ENCODE measurements at places on chromosomes 6 and 20.

DNA sequence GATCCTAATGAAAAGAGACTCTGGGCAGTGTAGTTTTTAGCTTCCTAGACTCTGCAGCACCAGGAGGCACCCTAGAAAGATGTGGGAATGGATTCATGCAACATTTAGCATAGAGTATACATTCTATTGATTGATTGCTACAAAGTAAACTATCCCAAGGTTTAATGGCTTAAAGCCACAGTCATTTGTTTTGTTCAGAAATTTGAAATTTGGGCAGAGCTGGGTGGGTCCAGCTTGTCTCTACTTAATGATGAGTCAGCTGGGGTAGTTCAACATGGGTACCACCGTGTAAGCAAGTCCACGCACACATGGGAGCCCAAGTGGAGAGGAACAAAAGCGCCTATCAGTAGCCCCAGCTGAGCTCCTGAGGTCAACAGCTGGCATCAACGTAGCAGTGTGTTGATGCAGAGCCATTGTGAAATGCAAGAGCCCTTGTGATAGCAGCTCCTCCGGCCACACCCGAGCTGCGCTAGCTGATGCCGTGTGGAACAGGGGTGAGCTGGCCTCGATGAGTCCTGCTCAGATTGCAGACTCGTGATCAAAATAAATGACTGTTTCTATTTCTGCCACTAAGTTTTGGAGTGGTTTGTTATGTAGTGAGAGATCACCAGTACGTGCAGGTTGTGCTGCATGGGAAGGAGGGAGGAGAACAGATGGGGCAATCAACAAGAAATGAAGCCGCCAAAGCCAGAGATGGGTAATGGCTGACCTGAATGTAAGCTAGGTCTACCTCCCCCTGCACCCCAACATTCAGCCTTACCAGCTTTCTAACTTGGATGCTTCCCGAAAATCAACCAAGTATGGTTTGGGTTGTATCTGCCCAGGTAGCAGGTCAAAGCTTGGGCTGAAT lies 45.7 kb upstream of the TRAF3IP2 start:
- no peak for DNase-seq

GRCh38 chr20:2984028-2984501 lies 59.4 kb upstream of the GNRH2 start:
- DNase-seq: no peak

- DNase-seq: no peak
Observed at GRCh38 chr6:81382852-81383251, 369.6 kb downstream of the TENT5A start.

GRCh38 chr6:116387374-116387773 lies 16.6 kb downstream of the DSE start:
- DNase-seq: no peak

DNA sequence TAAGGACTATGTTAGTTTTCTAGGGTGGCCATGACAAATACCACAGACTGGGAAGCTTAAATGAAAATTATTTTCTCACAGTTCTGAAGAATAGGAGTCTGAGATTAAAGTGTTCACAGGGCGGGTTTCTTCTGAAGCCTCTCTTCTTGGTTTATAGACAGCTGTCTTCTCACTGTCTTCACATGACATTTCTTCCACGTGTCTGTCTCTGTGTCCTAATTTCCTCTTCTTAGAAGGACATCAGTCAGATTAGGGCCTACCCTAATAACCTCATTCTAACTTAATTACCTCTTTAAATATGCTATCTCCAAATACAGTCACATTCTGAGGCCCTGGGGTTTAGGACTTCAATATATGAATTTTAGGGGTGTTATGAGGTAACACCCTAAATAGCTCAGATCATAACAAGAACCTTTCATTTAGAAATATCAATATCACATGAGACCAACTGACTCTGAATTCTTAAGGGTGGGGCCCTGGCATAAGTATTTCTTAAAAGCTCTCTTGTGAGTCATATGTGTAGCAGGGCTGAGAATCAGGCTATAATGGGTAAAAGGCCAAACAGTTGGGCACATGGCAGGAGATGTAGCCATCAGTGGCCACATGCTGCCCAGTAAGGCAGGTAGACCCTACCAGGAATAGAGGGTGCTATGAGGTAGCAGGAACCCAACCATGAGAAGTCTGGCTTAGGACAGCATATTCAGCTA lies 62.0 kb upstream of the TENT5A start:
- no peak for DNase-seq

- DNase-seq: no peak
Observed at GRCh38 chr6:23154159-23154558, 584.8 kb downstream of the HDGFL1 start.

DNA sequence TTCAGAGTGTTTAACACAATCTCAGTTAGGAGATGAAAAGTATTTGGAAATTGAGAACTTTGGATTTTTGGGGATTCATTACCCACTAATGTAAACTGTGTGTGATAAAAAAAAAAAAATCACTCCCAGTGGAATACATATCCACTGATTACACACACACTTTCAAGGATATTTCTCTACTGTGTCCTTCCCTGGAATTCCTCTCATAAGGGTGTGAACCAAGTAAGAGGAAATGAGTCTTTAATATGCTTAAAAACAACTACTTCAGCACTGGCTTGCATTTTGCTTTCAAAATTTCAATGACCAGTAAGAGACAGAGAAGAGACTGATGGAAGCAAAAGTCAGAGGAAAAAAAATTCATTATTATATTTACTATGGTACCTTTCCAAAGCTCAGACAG lies 24.5 kb upstream of the MYCT1 start:
- no peak for DNase-seq

- DNase-seq: no peak
Observed at GRCh38 chr20:58349570-58349969, 39.5 kb upstream of the VAPB start.

- no peak for DNase-seq
Observed at GRCh38 chr6:13438126-13438525, 49.3 kb downstream of the GFOD1 start.

DNA sequence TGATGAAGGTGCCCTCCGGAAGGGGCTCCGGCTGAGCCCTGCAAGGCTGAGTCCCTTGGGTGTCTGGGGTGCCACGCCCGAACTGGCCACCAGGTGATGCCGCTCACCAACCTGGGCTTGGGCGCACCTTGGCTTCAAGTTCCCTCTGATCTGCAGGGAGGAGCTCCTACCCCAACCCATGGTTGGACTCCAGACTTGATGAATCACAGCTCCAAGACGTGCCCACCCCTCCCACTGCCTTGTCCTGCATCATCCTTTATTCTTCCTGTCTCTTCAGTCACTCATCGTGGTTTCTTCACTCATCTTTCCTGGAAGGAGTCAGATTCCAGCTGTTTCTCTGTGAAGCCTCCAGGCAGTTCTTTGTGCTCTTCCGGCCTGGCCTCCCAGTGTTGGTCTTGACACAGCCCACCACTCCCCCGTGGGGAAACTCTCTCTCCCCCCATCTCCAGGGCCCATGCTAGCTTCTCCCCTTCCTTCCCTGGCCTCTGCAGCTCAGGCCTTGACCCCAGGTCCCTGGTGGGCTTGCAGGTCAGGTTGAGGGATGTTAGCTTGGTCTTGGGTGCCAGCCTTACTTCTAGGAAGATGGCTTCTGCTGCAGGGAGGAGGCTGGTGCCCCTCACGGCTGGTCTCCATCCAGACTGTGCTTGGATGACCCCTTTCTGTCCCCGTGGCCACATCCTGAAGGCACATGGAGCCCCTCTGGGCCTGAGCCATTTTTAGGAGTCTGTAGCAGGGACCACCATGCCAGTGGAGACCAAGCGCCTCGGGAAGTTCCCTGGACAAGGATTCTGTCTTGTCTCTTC lies 2.6 kb upstream of the ZBP1 start:
- DNase-seq: peak; percentile 29

DNA sequence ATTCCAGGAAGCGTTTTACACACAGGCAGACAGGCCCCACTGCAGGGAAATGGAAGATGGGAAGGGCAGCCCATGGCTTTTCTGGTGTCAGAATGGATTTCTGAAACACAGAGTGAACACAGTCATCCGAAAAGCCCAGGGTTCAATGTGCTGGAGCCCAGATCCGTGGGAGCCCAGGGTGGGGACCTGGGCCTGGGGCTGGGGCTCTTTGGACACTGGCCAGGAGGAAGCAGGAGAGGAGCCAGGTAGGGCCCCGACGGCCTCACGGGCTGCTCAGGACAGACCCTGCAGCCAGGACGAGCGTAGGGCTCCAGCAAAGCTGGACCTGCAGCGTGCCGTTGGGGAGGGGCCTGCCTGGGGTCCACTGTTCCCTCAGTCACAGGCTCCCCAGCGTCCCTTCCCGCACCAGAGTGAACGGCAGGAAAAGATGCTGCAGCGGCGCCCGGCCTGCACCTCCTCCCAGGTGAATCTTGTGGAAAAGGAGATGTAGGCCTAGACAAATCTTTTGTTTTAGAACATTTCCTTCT lies 24.3 kb upstream of the LSM14B start:
- no peak for DNase-seq

GRCh38 chr6:148760568-148761526 lies 14.0 kb downstream of the UST start:
- peak; percentile 90 for DNase-seq

- DNase-seq: no peak
Observed at GRCh38 chr6:67883500-67884366, 751.3 kb upstream of the ADGRB3 start.

- no peak for DNase-seq
Observed at GRCh38 chr6:133241901-133242636, 912 bp downstream of the EYA4 start.

GRCh38 chr6:62775427-62776022 lies 435.7 kb upstream of the FKBP1C start:
- DNase-seq: no peak

GRCh38 chr6:17601386-17601703 lies 1.2 kb downstream of the FAM8A1 start:
- DNase-seq: no peak

DNA sequence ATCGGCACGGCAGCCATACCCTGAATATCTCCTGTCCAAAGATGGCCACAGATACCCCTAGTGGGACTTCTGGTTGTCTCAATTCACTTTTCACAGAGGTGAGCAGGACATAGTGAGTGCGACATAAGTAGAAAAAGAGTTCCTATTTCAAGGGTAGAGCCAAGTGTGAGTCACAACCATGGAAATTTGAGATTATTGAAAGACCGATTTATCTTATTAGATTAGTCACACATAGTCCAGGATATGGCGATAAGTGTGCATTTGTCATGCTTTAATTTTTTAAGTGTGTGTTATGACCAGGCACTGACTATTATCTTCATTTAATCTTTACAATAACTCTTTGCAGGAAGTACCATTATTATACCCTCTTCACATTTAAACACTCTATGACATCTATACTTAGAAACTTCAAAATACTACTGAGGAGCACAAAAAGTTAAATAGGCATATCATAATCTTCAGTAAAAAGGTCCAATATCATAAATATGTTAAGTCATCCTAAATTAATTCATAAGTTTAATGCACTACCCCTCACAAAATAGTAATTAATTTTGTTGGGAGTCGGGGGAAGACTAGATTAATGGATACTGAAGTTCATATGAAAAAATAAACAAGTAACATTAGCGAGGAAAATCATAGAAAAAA lies 13.4 kb upstream of the TNFAIP3 start:
- no peak for DNase-seq

DNA sequence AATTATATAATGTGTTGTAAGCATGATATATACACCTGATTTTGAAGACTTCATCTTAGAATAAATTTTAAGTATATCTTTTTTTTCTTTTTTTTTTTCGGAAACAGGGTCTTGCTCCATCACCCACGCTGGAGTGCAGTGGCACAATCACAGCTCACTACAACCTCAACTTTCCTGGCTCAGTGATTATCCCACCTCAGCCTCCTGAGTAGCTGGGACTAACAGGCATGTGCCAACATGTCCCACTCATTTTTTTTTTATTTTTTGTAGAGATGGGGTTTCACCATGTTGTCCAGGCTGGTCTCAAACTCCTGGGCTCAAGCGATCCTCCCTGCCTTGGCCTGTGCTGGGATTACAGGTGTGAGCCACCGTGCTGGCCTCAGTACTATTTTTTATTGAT lies 17.1 kb downstream of the VPS52 start:
- no peak for DNase-seq

DNA sequence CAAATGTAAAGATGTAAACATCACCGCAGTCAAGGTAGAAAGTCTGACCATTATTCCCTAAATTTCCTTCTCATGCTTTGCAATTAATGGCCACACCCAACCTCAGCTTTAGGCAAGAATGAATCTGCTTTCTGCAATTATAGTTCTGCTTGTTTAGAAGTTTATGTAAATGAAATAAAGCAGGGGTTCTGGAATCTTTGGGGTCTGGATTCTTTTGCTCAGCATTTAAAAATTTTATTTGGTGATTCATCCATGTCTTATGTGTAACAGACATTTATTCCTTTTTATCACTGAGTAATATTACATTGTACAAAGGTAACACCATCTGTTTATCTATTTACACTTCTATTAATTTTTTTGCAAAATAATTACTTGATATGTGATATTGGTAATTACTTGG lies 613.6 kb downstream of the UTRN start:
- no peak for DNase-seq

- no peak for DNase-seq
Observed at GRCh38 chr20:59656417-59656816, 52.1 kb downstream of the PHACTR3 start.

GRCh38 chr6:2806644-2807043 lies 35.0 kb downstream of the SERPINB1 start:
- DNase-seq: no peak

GRCh38 chr6:158009114-158009891 lies 27.6 kb downstream of the SYNJ2 start:
- DNase-seq: no peak

DNA sequence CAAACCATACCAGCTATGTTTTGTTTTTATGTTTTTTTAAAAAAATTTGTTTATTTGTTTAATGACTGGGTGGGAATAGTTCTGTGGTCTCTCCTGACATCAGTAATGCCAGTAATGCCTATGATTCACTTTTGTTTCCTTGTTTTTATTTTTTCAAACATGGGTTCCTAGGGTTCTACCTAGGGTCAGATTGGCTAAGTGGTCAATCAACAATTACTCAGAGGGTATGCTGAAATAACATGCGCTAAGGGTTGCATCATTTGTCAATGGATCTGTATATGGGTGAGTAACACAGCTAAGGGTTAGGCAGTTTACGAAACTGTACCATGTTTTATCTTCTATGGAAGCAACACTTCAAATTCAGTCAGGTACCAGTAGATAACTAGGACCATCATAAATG lies 583.8 kb upstream of the GJE1 start:
- DNase-seq: no peak

GRCh38 chr20:12723811-12724210 lies 285.0 kb upstream of the SPTLC3 start:
- no peak for DNase-seq

GRCh38 chr20:62724692-62725595 lies 16.3 kb downstream of the NTSR1 start:
- DNase-seq: no peak

DNA sequence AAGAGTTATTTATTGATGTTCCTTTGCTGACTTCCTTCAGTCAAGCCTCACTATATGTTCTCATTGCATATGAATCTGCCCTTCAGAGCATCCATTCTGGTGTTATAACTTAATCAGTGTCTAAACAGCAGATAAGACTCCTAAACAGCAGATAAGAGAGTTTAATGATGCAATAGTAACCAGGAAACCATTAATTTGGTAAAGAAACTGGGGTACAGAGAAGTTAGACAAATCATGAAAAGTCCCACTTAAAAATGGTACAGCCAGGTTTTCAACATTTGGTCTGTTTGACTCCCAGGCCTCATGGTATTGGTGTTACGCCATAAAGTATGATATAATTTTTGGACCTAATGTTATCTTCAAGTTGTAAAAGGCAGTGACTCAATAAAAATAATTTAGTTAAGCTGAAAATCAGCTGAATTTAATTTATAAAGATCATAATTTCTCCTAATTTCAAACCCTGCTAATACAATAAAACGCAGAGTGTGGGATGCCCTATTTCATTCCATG lies 127.4 kb upstream of the DST start:
- no peak for DNase-seq

Measured in AG09309 (cell line).